Frontal cortex (tissue), 4 donors: ENCODE measurements at places on chromosomes 1 and 21.

- no peak for DNase-seq
These were observed 52.8 kb downstream of the CAPN2 start for GRCh38 chr1:223765036-223765718.

DNA sequence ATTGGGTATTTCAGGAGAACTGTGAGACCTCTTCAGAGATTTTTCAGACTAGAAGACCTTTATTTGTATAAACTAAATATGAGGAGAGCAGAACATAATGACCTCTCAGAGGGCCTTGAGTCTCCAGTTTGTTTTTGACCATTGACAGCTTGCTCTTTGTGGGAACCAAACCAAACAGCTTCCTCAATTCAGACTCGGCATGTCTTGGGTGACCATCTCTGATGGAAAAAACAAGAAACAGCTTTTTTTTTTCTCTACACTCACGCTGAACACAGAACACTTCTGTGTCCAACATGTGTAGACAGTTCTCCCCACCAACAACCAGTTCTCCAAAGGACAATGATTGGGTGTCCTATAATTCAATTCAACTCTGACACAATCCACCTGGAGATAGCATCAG, 11.5 kb downstream of the ATP1A4 start:
- DNase-seq: no peak

DNA sequence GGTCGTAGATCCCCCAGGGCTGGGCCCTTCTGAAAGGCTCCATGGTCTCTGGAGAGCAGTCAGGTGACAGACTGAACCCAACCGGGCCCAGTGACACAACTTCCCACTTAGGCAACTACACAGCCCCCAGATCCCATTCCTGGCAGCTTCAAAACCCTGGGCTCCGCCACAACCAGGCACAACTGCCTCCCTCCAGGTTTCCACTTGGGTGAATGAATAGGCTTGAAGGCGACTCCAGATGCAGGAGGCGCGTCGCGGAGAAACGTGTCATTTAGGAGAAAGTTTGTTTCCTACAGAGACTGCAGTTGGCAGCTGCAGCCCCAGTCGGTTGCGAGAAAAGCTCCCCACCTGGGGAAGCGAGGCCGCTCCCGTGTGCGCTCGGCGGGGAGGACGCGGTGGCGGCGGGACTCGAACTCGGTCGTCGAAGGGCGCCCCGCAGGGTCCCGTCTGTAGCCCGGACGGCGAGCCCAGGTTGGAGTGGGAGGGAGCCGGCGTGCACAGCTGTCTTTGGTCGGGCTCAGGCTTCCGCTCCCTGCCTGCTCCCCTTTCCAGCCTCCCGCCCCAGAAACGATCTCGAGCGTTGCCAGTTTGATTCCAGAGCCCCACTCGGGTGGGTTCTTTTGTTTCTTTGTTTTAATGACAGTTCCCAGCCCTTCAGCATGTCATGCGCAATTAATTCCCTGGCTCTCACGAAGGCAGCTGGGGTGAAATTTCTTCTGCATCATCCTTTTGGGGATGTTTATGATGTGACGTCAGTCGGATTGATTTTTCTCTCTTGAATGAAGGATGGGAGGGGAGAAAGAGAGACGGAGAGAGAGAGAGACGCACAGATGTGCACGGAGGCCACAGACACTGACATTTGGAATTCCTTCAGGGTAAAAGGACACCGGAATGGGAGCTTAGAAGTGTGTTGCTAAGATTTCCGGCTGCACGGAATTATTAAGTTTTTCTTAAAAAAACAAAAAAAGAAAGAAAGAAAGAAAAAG, 862 bp upstream of the SGIP1 start:
- DNase-seq: peak; percentile 27

DNA sequence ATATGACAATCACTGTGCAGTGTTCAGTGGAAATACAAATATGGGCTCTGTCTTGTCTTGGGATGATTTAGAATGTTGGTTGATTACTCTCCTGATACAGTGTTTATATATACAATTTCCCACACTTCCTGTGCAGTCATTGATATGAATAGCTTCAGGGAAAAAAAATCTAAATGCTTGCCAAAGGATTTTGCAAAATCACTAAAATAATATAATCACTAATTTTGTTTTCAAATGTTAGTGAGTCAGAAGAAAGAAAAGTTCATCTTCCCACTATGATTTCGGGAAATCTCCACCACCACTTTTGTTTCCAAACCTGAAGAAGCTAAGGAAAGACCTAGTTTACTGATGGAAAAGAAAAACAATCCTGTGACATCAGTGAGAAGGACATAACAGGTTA, 32.1 kb upstream of the CHRM3 start:
- DNase-seq: no peak

DNA sequence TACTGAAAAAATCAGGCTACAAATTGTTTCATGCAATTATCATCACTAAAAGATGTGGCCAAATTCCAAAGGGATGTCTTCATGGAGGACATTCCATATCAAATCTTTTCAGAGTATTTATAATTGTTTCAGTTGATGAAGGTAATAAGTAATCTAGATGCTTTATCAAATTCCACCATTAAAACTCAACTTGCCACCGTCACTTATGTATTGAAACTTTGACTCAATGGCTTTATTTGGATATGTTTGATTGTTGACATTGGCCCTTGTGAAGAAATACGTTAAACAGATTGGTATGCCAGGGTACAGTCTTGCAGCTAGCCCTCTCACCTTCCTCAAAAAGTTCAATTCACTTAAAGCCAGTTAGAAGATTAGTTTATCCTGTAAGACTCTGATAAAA, 32.2 kb upstream of the PALMD start:
- DNase-seq: no peak

DNA sequence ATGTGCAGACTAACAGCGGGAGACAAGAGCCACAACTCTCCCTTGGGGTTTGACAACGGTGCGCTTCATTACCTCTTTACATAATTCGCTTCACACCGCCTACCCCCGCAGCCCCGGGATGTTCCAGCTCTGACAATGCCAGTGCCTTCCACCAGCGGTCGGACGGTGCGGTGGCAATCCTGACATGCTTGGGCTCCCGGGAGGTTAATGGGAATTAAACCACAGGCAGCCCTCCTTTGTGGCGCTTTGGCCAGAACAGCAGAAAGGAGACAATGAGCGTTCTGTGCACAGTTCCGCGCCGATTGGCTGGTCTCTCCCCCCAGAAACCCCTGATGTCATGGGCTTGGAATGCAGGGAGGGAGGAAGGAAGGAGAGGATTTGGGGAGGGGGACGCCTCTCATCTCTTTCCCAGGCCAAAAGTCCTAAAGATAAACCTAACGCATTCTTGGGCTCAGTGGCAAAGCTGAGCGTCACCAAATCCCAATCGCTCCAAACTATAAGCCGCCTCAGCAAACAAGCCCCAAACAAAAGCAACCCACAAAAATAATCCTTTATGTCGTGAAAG, 1.3 kb downstream of the CNN3 start:
- DNase-seq: peak; percentile 54

DNA sequence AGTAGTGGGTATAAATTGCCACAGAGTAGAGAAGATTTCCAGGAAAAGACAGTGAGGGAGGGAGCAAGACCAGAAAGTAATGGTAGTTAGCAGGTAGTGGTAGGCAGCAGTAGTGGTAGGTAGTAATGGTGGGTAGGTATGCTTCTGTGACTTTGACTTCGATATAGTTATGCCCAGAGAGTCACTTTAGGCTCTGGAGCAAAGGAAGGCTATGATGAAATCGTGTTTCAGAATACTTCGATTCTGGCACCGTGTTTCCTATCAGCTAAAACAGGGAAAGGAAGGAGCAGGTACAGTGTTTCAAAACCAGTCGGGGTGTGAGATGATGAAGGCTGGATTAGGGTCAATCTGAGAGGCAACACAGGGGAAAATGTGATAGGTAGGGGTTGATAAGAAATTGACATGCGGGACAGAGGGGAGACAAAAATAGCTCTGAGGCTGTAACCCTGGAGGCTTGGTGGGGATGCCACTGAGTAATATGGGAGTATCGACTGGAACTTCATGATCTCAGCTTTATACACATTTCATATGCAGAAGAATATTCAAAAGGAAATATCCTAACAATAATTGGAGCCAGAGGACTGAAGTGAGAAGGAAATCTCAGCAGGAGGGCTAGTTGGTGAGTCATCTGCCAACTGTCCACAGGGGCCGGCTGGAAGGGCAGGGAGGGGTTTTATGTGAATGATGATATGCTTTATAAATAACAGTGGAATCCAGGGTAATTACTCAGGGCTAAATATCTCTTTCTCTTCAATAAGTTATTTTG, 25.2 kb upstream of the TRIM45 start:
- DNase-seq: no peak

GRCh38 chr21:33810766-33811165, 104.8 kb downstream of the ATP5PO start:
- no peak for DNase-seq

- DNase-seq: no peak
These were observed 560.2 kb upstream of the ZRANB2 start for GRCh38 chr1:71640998-71641397.

DNA sequence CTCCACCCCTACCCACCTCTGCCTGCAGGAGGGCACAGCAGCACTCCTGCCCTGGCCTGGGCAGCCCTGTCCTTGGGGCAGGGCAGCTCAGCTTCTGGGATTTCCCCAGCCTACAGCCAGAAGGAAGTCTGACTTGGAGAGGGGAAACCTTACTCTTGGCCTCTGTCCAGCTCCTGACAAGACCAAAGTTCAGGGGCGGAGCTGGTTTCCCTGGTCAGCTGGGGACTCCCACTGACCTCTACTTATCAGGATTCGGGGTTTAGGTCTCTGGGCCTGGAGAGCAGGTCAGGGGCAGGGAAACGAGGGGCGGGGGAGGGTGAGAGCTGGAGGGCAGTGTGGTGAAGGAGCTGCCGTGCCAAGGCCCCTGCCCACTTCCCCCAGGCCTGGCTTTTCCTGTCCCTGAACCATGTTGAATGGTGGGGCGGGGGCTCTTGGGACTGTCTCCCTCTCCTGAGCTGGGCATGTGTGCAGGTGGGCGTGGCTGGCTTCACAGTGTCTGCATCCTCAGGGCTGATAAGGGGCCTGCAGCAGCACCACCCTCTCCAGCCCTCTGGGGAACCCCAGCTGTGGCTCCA, 16.8 kb upstream of the ETV3 start:
- peak; percentile 35 for DNase-seq

DNA sequence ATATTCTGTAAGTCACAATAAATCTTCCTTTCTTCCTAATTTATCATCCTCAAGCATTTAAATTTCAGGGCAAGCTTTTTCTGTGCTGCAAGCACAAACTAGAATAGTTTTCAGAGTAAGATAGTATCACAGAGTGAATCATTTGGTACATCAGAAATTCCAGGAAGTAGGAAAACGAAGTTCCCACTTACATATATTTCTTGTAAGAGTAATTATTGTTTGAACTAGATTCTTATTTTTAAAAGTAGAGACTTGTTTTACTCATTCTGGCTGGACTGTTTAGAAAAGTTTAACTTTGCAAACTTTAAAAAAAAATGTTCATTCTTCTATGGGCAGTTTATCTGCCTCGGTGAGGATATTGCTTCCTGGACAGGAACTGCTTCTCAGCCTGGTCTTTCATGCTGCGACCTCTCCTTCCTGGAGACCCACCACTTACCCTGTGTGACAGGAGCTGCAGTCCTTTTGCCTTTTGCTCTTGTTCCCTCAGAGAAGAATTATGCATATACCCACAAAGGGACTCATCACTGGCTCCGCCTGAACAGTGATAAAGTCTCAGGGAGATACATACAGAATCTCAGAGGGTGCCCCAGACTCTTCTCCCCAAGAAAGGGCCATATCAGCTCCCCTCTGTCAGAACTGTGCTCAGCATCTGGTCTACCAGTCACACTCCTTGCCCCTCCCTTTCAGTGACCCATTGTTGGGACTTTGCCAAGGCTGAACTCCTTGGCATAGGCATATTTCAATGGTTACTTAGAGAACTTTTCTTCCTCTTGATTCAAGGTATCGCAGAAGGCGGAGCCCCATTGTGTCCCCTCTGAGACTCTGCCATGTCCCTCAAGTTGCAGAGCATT, 102.7 kb upstream of the CD55 start:
- no peak for DNase-seq

- DNase-seq: no peak
These were observed 17.1 kb upstream of the PTPRF start for GRCh38 chr1:43513471-43514173.

DNA sequence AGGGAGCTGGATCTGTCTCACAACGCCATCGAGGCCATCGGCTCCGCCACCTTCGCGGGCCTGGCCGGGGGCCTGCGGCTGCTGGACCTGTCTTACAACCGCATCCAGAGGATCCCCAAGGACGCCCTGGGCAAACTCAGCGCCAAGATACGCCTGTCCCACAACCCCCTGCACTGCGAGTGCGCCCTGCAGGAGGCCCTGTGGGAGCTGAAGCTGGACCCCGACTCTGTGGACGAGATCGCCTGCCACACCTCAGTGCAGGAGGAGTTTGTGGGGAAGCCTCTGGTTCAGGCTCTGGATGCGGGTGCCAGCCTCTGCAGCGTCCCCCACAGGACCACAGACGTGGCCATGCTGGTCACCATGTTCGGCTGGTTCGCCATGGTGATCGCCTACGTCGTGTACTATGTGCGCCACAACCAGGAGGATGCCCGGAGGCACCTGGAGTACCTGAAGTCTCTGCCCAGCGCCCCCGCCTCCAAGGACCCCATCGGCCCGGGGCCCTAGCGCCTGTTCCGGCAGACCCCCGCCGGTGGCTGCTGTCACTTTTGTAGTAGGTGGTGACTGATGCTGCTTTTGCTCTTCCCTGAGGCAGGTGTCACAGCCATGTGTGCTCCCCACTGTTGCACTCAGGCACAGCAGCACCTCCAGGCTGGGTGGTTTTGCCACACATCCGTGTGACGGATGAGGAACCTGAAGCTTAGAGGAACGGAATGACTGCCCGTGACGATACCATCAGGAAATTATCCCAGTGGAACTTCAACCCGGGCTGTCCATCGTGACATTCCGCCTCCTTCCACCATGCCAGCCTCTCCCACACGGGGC, 1.8 kb downstream of the LRRC3 start:
- DNase-seq: no peak

- DNase-seq: no peak
These were observed at the start of gene TNFRSF8 for GRCh38 chr1:12063141-12064072. Gene TNFRSF8, plus strand, starts transcription at chr1:12063303. Its CDS starts 296 bp downstream, at chr1:12063599.

GRCh38 chr1:198254521-198254920, 97.7 kb downstream of the NEK7 start:
- no peak for DNase-seq

- no peak for DNase-seq
These were observed 60.0 kb upstream of the NTPCR start for GRCh38 chr1:232890340-232890943.

DNA sequence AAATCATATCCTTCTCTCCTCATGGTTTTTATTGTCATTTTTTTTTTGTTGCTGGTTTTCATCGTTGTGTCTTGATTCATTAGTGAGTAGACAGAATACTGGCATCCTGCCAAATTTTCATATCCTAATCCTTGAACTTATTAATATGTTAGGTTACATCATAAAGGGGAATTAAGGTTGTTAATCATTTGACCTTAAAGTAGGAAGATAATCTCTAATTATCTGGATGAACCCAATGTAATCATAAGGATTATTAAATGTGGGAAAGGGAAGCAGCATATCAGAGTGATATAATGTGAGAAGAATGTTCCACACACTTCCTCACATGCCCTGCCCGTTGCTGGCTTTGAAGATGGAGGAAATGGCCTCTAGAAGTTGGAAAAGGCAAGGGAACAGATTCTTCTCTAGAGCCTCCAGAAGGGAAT, 299.7 kb downstream of the HMCN1 start:
- no peak for DNase-seq

GRCh38 chr21:42616941-42617340, 36.5 kb upstream of the PDE9A start:
- no peak for DNase-seq
